NCI-H1436 (cell line): ENCODE measurements at places on chromosomes 6 and 20.
A peak's percentile ranks its signal among the peaks of the same experiment; 100 is the strongest.

- no peak for DNase-seq
Observed at GRCh38 chr6:135270676-135271536, 89.8 kb downstream of the MYB start.

- no peak for DNase-seq
Observed at GRCh38 chr20:50467718-50468356, 42.3 kb upstream of the PTPN1 start.

DNA sequence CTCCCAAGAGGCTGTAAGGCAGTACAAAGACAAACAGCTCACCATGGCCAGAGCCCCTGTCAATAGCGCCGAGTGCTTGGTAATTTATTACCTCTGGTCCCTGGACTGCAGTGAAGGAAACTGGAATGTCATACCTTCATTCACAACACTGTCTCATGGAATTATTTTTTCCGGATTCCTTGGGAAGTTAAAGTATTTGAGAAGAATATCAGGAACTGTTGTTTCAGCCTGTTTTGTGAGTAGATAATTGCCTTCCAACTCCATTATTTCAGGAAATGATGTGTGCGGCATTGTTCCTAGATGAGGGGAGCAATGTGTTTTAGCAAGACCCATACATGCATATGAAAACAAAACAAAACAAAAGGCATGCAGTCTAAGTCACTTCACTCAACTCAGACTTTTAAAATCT is 64.0 kb downstream of the BLOC1S5 start:
- DNase-seq: no peak

GRCh38 chr20:52270001-52270606 is 78.5 kb upstream of the ZFP64 start:
- no peak for DNase-seq

GRCh38 chr6:17730078-17730704 is 23.5 kb upstream of the NUP153 start:
- DNase-seq: no peak

DNA sequence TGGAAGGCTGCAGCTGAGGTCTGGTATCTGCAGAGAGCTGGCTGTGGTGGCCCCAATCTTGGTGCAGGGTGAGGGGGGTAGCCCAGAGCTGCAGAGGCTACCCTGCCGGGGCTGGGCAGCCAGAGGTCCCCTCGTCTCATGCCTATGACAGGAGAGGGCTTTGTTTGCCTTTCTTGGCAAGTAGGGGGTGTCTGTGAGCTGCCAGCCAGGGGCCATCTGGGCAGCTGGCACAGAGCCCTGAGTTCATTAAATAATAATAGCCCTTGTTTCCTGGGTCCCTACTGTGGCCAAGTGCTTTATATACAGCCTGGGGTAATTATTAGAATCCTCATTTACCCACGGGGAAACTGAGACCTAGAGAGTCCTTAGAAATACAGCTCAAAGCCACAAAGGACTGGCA is 66.6 kb downstream of the EZR start:
- DNase-seq: no peak

- no peak for DNase-seq
Observed at GRCh38 chr6:7104752-7105151, 3.0 kb upstream of the RREB1 start.

DNA sequence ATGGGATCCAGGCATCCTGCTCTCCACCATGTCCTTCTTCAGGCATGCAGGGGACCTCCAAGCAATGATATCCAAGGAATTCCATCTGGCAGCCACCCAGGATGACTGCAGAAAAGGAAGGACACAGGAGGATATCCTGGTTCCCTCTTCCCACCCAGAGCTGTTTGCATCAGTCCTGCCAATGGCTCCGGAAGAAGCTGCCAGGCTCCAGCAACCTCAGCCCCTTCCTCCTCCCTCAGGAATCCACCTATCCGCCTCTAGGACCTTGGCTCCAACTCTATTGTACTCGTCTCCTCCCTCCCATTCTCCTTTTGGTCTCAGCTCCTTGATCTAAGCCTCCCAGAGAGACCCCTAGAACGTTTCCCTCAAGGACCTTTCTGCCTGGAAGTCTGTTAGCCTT is 733 bp upstream of the PSORS1C2 start:
- no peak for DNase-seq

- no peak for DNase-seq
Observed at GRCh38 chr6:45537539-45537938, 159.8 kb upstream of the SUPT3H start.

DNA sequence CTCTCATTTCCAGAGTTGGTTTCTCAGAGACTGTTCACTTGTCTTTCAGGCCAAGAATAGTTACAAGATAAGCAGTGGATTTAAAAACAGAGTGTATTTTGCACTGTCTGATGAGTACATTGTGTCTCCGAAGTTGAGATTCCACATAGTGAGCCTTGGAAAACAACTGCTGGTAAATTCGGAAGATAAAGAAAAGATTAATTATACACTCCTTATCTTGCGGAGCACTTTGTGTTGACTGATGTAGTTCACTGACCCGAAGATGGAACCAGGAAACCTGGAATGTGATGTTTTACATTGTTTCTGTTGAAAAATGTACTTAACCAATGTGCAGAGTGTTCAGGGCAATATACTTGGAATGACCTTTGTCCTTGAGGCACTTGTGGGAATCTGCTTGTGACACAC is 51.0 kb downstream of the ANKS1A start:
- DNase-seq: no peak

- no peak for DNase-seq
Observed at GRCh38 chr6:22363166-22363713, 66.4 kb upstream of the PRL start.

- peak; percentile 51 for DNase-seq
Observed at GRCh38 chr6:53484476-53485280, 60.2 kb downstream of the GCLC start.

- no peak for DNase-seq
Observed at GRCh38 chr6:63403725-63404124, 83.9 kb upstream of the LGSN start.

- DNase-seq: no peak
Observed at GRCh38 chr20:64069614-64070243, 6.7 kb downstream of the TCEA2 start.

GRCh38 chr6:164741938-164742451 is 567.4 kb downstream of the C6orf118 start:
- no peak for DNase-seq

DNA sequence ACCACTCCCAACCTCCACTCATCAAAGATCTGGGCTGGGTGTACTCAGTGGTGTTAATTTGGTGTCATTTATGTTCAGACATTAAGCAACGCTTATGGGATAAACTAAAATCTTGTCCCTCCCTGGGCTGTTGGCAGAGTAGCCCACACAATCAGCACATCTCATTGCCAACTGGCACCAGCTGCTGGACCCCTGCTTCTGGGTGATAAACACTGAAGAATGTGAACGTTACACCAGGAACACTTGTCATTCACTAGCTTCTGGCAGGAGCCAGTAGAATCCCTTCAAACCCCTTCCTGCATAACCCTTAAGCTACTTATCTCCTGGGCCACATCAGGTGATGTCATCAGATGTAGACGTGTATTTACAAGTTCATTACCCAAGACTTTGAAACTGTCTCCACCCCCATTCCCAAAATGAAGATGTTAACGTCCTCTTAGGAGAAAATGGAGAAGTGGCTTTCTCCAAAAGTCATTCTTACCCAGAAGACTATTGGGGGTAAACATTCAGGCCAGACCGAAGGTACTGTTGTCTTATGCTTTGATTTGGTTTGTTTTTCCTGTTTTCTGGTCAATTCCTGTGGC is 107.8 kb upstream of the CD93 start:
- DNase-seq: no peak

DNA sequence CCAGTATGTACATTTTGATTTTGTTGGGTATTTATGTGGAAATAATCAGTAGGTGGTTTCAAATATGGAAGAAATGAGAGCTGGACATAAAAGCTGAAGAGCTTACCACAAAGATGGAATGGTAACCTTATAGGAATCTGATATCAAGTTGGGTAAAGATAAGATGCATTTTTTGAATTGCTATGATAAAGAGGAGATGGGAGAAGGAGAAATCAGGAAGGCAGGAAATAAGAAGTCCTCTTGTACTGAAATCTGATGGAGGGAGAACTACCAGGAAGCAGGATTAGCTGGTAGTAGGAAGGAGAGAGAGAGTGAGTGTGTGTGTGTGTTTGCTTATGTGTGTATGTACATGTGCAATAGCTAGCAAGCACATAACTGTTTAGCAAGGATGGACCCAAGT is 468.4 kb downstream of the PHF3 start:
- DNase-seq: no peak

DNA sequence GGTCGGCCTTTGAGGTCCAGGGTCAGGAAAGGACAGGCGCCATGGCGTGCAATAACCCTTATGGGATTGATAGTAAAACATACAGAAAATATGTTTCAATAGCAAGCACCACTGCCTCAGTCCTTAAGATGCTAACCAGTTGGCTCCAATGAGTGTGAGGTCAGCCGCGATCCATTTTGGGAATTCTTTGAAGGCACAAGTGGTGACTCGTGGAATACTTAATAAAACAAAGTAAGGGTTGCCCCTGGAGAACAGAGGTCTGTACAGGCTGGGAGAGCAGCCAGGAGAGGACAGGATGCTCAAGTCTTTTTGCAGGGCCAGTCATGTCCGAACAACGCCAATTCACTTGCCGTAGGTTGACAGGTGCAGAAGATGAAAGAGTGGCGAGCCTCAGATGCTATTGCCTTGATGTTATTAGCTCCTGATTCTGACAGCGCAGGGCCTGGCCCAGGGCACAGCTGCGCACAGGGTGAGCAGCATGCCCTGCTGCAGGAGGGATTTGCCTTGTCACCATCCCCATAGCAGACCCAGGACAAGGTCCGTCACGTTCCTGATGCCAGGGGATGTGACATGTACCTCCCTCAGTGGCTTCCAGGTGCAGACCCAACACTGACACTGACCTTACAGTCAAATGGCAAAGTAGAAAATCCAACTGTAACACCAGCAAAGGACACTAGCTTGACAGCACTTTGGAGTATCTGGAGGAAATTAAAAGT is 21.8 kb downstream of the SYNDIG1 start:
- no peak for DNase-seq

DNA sequence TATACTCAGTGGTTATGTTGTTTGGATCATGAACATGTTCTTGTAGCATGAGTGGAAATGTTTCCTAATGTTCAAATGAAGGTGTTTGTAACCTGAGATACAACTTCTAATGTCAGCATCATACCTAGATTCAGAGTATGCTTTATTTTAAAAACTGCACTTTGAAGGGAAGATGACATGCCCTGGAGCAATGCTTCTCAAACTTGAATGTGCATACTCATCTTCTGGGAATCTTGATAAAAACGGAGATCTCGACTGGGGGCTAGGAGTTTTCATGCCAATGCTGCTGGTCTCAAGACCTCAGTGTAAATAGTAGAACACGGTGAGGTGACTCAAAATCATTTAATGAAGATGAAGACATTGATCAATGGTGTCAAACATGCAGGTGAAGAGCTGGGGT is 440.0 kb upstream of the NOX3 start:
- no peak for DNase-seq

DNA sequence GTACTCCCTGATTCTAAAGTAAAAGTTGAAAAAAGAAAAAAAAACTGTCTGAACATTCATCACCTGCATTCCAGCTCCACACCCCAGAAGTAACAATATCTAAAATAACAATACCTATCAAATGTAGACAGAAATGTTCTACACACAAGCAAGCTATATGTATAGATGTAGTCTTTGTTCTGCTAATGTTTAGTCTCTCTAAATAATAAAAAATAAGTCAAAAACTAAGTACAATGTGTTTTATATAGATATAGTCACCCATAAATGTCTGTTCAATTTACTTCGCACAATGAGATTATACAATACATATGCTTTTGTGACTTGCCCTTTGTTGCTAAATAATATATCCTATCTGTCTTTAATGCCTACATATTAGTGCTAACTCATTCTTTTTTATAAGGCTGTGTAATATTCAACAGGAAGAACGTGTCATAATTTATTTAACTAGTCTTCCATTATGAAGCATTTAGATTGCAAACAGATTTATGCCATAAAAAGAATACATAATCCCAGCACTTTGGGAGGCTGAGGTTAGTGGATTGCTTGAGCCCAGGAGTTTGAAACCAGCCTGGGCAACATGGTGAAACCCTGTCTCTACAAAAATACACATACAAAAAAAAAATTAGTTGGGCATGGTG is 216.2 kb upstream of the ZNF217 start:
- DNase-seq: no peak

DNA sequence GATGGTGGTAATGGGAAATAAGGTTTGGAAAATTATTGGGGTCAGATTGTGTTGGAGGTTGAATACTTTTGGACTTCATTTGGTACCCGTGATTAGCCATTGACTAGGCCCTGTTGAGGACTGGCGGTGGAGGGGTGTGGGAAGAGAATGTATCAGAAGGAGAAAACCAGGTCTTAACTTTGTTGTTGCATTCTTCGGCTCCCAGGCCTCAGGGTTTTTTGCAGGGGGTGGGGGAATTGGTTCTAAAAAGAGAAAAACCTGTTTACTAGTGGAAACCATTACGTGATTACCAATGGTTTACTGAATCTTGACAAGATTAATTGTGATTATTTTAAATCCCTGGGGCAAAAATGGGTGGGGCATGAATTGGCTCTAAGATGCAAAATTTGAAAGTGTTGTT is 85.1 kb downstream of the PHF20 start:
- no peak for DNase-seq

- DNase-seq: no peak
Observed at GRCh38 chr20:17556837-17557674, 12.8 kb upstream of the DSTN start.

- DNase-seq: peak; percentile 56
Observed at GRCh38 chr20:43983904-43984361, 69.3 kb downstream of the TOX2 start.

DNA sequence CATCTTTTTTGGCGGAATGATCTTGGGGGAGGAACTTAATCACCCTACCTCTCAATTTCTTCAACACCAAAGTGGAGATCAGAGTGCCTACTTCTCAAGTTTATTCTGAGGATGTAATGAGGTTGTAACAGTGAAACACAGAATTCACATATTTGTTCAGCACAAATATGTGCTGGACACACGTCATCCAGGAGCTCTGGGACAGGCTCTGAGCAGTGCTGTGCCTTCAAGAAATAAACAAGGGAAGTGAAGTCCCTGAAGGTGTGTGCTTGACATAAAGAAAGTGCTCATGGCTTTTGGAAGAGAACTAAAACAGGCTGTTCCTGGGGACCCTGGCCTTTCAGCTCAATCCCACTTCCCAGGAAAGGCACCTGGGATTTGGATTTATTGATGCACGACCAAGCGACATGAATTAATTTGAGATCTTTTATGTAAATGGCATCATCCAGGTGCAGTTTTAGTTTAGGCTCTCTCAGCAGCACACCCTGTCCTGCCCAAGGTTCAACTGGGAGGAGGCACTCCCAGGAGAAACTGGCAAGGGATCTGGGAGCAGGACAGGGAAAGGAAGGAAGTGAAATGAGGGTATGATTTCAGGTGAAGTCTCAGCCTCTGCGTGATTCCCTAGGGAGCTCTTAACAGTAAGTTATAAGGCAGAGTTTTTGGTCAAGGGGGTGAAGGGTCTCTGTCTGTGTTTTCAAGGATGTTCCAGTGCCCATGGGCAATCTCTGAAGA is 211.0 kb downstream of the FOXA2 start:
- DNase-seq: no peak

- DNase-seq: no peak
Observed at GRCh38 chr20:6134592-6134991, 11.8 kb upstream of the FERMT1 start.
